Naive thymus-derived CD4-positive, alpha-beta T cell (primary cell): ENCODE measurements at places on chromosomes 2 and 18.

GRCh38 chr18:62138461-62139235 lies 48.2 kb downstream of the PIGN start:
- DNase-seq, result no peak

DNA sequence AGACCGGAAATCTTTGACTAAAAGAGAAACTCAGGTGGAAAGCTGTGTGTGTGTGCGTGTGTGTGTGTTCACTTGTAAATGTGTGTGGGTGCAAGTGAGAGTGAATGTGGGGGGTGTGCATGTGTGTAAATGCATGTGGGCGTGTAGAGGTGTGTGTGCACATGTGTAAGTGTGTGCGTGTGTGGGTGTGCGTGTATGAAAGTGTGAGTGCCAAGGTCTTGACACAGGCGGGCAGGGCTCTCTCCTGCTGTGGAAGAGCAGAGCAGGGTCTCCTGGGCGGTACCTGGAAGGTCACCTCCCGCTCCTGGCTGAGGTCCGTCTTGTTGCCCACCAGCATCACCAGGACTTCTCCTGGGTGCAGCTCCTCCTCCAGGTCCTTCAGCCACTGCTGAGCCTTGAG lies 10.6 kb downstream of the PRLH start:
- no peak for DNase-seq

DNA sequence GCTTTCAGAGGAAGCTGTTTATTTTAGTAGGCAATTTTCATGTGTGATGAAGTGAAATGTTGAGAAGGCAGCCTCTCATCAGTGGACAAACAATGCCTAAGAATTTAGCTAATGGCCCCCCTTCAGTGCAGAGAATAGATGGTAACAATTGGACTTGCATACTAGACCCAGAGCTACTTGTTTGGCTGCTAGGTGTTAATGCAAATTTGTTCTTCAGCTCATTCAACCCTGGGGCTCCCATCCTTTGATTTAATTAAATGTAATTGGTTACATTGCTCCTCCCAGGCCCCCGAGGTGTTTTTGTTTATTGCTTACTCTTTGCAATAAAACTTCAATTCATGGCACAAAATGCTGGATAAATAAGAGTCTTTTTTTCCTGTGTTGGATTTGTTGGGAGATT lies 68.6 kb downstream of the CAMKMT start:
- DNase-seq, result no peak

- no peak for DNase-seq
Observed at GRCh38 chr2:99679518-99679917, 189.7 kb upstream of the REV1 start.

- DNase-seq, result no peak
Observed at GRCh38 chr2:88913280-88913679, 221.8 kb downstream of the RPIA start.

GRCh38 chr2:98282109-98282508 lies 64.1 kb upstream of the CNGA3 start:
- no peak for DNase-seq

DNA sequence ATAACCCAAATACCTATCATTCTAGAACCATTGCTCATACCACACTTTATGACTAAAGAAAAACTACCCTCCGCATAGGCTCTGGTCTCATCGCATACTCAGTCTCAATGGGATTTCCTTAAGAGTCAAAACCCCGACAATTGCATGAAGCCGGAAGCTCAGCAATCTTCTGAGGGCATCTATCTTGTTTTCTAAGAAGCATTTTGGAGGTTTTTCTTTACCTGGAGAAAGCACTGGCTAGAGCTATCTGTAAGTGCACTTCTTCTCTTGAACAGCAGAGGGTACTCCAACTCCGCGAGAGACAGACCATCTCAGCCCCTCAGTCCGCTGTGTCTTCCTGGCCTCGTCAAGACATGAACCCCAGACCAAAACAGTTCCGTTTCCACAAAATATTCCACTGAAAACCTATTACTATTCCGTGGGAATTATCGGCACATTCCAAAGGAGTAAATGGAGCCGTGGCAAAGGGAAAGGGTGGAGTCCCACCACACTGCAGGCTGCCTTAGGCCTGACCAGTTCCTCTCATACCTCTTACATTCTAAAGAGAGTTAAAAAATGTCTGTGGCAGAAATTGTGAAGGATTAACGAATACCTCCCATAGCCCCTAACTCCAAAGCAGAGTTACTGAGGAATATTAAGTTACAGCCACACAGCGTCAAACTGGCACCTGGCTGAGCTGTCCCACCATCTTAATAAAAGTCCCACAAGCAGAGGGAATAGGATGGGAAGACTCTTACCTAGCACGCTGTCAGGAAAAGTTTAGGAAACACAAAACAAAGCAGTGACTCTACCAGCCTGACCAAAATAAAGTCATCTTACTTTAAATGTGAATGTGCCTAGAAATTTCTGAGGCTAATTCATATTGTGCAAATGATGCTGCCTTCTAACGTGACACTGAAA lies 325.6 kb upstream of the VRK2 start:
- DNase-seq, result peak; percentile 21

DNA sequence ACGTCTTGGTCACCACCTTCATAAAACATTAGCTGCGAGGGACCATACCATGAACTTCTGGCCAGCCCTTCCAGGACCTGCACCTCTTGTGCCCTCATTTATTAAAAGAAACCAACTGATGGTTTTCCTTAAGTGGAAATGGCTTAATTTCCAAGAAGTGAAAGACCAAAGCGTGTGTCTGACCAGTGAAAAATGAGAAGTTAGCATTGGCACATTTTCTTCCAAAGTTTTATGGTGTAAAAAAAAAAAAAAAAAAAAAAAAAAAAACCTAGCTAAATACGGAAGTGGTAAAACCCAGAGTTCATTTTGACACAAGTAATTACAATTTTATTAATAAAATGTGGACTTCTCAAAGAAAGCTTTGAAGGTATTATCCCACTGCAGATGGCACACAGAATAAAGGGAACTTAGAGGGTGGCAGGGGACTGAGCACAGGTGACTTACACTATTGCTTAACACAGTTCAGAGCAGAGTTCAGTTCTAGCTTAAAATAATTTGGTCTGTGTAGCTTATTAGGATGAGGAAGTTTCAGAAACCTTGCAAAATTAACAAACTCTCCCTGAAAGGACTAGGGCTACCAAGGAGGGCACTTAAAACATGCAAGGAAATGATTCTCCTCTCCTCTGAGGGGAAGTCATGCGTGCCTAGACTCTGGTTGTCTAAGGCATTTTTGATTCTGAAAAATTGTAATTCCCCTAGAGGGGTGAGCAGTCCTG lies 42.2 kb upstream of the EPG5 start:
- DNase-seq, result no peak

DNA sequence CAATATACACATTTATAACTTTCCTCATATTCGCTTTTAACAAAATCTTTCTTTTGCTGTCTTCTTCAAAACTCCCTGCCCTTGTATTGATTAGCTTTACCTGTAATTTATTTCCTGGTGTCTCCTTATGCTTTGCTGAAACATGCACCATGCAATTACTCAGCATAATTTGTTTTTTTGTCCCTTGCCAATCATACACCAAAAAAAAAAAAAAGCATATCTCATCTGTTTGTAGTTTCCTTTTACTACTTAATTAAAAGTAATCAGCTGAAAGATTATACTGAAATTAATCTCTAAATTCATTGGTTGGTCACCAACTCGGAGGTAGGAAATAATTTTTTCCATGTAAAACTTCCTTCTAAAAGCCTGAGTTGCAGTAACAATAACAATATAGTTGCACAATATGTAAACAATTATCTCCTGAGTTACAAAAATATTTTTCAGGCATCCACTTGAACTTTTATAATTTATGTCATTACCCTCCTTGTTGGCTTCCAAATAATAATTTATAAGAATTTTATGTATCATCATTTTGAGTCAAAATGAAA lies 53.0 kb upstream of the ROCK1 start:
- no peak for DNase-seq

GRCh38 chr2:231917280-231918066 lies 8.7 kb downstream of the NPPC start:
- no peak for DNase-seq

GRCh38 chr2:56456791-56457190 lies 273.0 kb downstream of the CCDC85A start:
- DNase-seq, result no peak

DNA sequence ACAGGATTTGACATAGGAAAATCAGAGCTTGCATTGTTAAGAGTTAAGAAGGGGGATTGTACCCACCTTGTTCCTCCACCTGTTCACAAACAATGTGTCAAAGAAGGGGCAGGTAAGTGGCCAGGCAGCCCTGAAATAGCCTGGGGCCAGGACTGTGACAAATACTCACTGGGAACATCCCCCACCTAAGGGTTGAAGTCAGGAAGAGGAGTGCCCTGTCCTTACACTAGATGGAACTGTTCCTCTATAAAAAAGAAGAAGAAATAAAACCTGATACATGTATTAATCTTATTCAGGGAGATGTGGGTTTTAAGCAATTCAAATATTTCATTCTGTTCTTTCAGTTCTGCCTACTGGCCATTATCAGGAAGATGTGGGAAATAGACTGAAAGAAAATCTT lies 41.9 kb downstream of the TACR1 start:
- no peak for DNase-seq

GRCh38 chr2:10688921-10689807 lies 611 bp downstream of the NOL10 start:
- no peak for DNase-seq

- DNase-seq, result no peak
Observed at GRCh38 chr2:220893411-220893810, 678.7 kb downstream of the EPHA4 start.

GRCh38 chr2:185990861-185991525 lies 252.4 kb downstream of the FSIP2 start:
- no peak for DNase-seq

DNA sequence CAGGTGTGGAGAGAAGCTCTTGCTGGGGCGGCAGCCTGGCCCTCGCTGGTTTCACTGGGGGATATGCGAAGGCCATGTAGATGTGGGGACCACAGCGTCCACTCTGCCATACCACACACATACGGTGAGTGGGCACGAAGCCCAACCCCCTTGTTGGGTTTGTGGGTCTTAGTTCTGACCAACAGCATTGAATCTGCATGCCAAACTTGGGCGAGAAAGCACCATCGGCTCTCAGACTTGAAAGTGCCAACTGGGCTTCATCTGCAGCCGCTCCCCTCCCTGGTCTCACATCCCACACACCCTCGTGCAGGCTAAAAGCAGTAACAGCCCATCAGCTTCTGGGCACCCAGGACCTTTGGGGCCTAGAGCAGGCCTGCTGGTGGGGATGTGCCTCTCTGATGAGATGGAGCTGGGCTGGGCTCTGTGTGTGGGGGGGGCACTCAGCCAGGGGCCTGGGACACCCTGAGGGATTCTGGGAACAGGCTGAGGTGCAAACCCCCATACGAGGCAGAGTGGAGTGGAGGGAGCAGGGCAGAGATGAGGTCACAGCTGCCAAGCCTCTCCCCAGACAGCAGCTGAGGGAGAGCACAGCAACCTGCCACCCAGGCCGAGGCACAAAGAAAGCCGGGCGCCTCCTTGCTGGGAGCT lies 264.4 kb downstream of the TWIST2 start:
- no peak for DNase-seq

DNA sequence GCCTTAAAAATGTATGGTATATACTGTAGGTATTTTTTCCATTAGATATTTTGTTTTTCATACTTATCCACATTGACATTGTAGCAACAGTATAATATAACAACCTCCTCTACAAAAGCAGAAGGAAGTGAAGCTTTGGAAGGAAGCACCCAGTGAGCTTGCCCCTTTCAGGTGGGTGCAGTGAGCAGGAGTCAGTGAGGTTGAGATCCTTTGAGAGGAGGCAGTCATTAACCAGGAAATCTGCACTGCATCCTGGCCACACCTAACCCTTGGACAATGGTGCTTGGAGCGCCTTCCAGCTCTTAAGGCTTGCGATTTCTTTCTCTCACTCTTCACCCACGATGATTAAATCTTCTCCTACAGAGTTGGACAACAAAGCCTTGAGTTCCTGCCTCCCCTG lies 13.9 kb downstream of the IL37 start:
- DNase-seq, result no peak

GRCh38 chr2:96245609-96246390 lies 20.0 kb downstream of the TMEM127 start:
- no peak for DNase-seq

DNA sequence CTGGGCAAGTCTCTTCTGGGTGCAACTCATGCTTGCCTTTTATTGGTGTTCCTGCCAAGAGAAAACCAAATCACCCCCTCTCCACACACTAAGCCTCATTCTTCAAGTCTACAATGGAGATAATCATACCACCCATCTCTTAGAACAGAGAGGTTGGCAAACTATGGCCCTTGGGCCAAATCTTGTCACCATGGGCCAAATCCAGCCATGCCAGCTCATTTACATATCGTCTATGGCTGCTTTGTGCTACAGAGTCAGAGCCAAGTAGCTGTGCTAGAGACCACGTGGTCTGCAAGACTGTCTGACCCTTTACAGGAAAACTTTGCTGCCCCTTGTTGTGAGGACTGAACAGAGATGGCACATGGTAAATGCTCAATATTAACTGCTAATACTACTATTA lies 270.3 kb upstream of the PARD3B start:
- no peak for DNase-seq

DNA sequence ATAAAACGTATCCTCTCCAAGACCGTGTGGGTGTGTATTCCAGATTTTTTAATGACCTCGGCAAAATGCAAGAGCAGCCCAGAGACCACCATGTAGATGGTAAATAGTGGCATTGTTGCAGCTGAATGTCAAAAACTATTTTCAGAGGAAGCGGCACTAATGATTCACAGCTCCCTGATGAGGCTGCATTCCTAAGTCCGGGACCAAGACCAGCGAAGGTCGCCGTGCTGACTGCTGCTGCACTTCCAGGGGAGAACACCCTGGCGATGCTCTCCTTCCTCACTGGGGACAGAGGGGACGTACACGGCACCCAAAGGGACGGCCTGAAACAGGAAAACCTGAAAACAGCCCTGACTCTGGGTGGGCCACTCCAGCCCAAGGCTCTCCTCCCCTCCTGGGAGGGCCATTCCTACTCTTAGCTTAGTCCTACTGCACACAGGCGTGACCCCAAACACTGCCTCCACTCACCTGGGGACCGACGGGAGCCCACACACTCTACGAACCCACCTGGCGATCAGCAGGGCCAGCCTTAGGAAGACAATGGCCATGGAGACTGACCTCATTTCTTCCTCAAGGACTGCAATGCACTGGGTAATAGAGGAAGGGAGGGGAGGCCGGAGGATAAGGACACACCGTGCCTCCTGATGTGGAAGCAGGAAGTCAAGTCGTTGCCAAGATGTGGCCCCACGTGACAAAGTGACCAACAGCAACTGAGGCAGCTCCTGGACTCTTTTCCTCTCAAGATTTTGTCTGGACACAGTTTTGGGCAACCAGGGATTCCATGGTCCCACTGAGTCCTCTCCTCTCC lies 82.8 kb downstream of the ZNF516 start:
- DNase-seq, result peak; percentile 10

DNA sequence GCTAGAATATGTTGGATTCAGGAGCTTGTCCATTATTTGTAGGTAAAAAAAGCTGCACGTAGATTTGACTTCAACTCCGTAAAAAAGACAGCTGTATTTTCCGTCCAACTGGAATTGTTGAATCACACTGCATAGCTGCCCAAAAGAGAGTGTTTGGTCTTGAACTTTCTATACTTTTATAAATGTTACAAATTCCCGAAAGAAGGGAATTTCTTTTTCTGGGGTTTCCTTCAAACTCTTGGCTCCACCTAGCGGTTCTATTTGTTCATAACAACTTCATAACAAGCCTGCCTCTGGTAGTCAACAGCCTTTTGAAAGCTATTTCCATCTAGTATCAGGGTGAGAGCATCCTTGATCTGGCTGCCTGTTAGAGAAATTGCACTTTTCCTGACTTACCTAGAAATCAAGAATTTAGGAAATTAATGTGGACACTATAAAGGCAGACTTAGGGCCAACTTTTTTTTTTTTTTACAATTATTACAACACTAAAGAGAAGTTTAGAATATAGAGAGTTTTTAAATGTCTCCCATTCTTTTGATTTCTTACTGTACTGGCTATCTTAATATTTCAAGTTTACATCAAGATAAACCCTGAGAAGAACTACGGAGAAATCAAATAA lies 48.1 kb downstream of the TMEM185B start:
- DNase-seq, result no peak
